Activated CD4-positive, alpha-beta T cell treated with anti-CD3 and anti-CD28 coated beads, Interleukin-2, amount 50 U/mL, for 16 hours (primary cell): ENCODE measurements at places on chromosomes 11 and 22.

GRCh38 chr22:50337262-50338041 lies 5.7 kb upstream of the PPP6R2 start:
- DNase-seq = no peak

DNA sequence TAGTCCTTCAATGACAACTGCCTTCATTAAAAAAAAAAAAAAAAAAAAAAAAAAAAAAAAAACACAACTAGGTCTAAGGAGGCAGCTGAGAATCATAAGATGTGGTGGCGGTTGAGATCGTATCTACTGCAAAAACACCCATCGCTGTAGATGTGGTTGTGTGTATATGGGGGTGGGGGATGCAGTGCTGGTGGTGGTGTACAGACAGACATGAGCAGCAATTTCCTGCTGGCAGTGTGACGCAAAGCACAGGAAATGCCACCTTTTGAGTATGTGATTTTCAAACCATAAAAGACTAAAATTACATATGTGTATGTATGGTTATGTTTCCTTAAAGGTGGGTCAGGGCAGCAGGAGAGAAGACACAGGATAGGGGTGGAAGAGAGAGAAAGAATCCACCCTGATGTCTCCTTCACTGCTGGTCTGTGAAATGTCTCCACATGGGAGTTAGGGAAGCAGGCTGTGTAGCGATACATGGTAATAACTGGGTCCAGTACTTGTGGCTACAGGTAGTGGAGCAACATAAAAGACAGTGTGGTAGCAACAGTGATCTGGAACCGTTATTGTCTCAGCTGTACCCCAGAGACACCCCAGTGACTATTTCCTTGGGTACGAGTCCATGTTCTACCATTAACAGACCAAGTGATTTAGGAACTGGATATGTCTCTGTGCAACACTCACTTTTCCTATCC lies 57.9 kb downstream of the SYTL2 start:
- peak; percentile 93 for DNase-seq

GRCh38 chr22:25172153-25172552 lies 27.5 kb upstream of the CRYBB3 start:
- peak; percentile 24 for DNase-seq

GRCh38 chr11:2100361-2101170 lies 38.6 kb downstream of the IGF2 start:
- no peak for DNase-seq

DNA sequence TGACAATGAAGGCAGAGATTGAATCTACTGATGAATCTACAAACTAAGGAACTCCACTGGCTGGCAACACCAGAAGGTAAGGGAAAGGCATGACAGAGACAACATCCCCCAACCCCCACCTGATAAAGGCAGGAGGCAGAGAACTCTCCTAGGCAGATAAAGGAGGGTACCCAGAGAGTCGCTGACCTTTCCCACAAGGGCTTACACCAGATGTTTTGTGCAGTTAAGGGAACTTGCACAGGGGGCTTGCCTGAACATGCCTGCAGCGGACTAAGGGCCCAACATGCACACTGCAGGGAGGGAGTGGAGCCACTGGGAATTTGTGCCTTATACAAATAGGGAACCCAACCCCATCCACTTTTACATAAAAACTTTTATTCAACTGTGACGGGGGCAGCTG lies 1996.9 kb upstream of the RAG2 start:
- no peak for DNase-seq

- DNase-seq = no peak
Observed at GRCh38 chr22:30420347-30421125, 5.0 kb upstream of the MTFP1 start.

GRCh38 chr11:78441956-78442355 lies 24.3 kb upstream of the GAB2 start:
- no peak for DNase-seq

- no peak for DNase-seq
Observed at GRCh38 chr22:29871684-29872083, 11.3 kb upstream of the MTMR3 start.

GRCh38 chr22:19981171-19981960 lies 35.3 kb downstream of the ARVCF start:
- no peak for DNase-seq

DNA sequence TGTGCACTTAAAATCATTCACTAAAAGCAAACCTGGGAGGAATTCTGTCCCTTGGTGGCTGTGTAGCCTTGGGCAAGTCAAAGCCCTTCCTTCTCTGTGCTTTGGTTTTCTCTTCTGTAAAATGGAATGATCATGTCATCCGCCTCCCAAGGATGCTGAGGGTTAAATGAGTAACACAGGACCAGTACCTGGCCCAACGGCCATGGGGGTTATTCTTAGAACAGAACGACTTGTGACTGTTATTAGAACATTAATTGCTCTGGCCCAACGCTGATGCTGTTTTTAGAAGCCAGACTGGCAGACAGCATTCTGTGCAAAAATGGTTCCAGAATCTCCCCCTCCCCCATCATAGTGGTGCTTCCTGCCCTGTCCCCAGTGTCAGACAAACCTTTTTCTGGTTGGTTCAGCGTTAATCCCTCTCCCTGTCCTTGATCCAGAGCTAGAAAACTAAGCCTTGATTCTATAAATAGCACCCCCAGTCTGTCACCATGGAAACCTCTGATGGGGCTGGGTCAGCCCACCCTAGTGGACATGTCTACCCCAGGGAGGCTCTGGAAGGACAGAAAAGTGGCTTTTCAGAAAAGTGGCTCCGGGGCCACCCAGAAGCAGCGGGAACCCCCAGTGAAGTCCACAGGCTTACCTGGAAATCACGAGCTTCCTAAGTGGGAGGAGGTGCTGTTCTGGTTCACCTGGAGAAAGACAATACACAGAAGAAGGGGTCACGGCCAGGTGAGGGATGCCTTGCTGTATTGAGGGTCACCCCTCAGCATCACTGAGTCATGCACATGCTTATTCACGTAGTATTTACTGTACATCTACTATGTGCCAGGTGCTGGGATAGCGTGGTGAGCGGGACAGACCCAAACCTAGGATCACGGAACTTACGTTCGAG lies 15.5 kb upstream of the TFIP11 start:
- no peak for DNase-seq

DNA sequence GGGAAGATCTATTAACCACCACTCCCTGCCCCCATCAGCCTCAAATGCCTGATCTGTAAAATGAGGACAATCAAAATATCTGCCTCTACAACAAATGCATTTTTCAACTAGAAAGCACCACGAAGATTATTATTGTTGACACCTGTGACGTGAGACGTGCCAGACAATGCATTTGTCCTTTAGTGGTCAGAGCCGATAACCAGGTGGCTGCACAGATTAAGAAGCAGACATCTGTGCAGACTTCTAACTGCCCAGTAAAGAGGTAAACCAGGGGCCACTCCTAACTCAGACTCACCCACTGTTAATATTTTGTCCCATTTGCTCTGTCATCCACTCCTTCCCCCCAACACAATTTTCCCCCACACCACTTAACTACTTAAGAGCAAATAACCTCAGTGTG lies 11.7 kb downstream of the PLEKHA7 start:
- no peak for DNase-seq

- no peak for DNase-seq
Observed at GRCh38 chr11:3158131-3158591, 6.9 kb downstream of the OSBPL5 start.

GRCh38 chr22:42892571-42893316 lies 35.7 kb upstream of the ARFGAP3 start:
- no peak for DNase-seq

DNA sequence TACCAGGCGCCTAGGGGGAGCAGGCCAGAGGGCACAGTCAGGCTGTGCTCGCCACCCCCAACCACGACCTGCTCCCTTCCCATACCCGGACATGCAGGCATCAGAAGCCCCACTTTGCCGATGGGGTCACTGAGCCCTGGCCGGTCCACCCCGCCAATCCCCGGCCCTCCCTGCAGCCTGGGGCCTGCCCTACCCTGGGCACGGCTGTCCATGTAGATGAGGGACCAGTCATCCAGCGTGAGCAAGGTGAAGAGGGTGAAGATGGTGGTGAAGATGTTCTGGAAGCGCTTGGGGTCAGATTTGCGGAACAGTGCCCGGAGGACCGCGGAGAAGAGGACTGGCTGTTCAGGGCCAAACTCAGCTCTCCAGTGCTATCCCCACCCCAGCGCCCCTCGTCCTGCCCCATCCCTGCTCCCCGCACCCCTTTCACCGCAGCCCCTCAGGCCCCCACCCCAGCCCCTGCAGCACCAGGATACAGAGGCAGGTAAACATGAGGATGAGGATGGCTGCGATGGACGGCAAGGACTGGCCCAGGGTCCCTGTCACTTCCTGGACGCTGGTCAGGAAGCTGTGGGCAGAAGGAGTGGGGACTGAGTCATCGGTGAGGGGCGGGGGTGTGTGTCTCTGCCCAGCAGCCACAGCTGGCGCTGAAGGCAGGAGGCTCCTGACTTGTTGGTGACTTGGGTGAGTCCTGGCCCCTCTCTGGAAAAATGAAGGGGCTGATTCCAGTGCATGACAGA lies 5.5 kb downstream of the CATSPER1 start:
- DNase-seq = peak; percentile 39

- DNase-seq = no peak
Observed at GRCh38 chr11:12206529-12206928, 96.1 kb downstream of the MICAL2 start.

- DNase-seq = no peak
Observed at GRCh38 chr11:113907681-113908080, 3.1 kb downstream of the HTR3B start.
